ENCODE measurements at places on chromosomes 16 and 17.

GRCh38 chr17:47847341-47848197 lies 3.4 kb downstream of the SP6 start:
- DNase-seq = no peak

- DNase-seq = no peak
Measured at GRCh38 chr16:30377050-30377811, 2.6 kb downstream of the MYL11 start.

GRCh38 chr17:48438516-48439061 lies 8.6 kb upstream of the SKAP1 start:
- no peak for DNase-seq

- DNase-seq = no peak
Measured at GRCh38 chr16:15037003-15037402, 18.9 kb downstream of the NTAN1 start.

DNA sequence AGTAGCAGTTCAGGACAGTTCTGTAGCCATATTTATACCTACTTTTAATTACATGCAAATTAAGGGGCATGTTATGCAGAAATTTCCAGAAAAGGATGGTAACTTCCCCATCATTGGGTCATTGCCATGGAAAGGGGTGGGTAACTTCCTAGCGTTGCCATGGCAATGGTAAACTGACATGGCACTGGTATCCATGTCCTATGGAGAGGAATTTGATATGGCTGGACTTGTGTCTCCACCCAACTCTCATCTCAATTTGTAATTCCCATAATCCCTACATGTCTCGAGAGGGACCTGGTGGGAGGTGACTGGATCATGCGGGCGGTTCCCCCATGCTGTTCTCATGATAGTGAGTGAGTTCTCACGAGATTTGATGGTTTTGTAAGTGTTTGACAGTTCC lies 35.6 kb upstream of the CACNG4 start:
- DNase-seq = no peak

- DNase-seq = no peak
Measured at GRCh38 chr16:88920618-88921590, 54.4 kb upstream of the PABPN1L start.

GRCh38 chr17:78179372-78179771 lies 7.5 kb downstream of the TK1 start:
- no peak for DNase-seq

GRCh38 chr17:56581635-56582627 lies 11.6 kb upstream of the NOG start:
- no peak for DNase-seq

- DNase-seq = peak; percentile 18
Measured at GRCh38 chr17:2192367-2193057, 111.1 kb downstream of the SMG6 start.

DNA sequence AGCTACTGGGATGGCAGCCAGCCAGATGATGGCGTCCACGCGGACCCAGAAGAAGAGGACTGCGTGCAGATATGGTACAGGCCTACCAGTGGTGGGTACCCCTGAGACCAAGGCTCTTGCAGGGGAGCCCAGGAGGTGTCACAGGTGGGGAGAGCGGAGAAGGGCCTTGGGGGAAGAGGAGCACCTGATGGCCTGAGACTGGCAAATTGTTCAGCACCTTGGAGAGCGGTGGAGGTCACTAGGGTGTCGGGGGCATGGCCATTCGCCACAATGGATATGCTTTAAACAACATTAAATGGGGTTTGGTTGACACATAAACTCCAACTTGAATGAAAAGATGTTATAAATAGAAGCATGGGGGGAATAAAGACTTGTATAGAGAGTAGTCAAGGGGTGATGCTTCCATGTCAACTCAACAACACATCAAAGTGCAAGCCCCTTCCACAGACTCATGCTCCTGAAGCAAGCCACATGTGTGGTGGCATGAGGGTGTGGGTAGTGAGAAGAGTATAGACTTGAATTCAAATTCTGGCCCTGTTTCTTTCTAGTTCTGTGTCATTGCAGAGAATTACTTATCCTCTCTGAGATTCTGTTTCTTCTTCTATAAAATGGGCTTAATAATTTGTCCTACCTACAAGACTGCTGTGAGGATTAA lies 22.2 kb downstream of the CLEC19A start:
- no peak for DNase-seq

DNA sequence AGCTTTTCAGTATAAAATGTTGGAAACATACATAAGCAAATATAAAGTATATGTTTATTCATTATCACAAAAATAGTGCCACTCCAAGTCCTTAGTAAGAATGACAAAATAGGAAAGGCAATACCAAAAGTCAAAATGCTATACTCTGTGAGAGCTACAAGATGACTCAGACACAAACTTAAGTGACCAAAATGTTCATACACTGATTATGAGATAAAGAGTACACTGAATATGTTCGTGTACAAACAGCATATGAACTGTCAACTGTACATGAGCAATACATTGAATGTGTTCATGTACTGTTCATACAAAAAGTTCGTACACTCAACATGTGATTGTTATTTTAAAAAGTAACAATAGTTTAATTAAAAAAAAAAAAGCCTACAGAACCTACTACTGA lies 103.3 kb downstream of the CA4 start:
- DNase-seq = no peak

GRCh38 chr17:1475321-1475854 lies 17.1 kb downstream of the MYO1C start:
- no peak for DNase-seq

- no peak for DNase-seq
Measured at GRCh38 chr17:40707745-40708144, 4.2 kb upstream of the KRT24 start.

GRCh38 chr17:69357701-69358100 lies 30.8 kb upstream of the ABCA5 start:
- DNase-seq = no peak

Data from 8988T (cell line).